IMR-90 (cell line): ENCODE measurements at places on chromosomes 16 and 17.
A peak's percentile ranks its signal among the peaks of the same experiment; 100 is the strongest.

DNA sequence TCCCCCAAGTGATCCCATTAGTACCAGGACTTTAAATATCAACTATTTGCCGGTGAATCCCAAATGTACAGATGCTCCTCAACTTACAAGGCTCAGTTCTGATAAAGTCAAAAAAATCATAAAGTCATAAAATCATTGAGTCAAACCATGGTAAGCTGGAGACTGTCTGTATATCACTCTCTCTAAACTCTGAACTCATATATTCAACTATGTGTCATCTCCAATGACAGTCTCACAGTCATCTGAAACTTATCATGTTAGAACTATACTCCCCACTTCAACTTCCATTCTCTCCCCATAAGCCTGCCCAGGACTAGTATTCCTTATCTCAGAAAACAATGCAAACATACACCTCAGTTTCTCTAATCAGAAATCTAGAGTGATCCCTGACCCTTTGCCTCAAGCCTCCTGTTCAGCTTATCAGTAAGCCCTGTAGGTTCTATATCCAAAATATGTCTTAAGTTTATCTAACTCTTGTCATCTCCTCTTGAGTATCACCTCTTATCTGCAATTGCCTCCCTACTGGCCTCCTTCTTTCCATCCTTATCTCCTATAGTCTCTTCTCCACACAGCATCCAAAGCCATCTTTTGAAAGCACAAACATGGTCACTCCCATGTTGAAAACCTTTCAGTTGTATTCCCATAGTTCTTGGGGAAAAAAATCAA is 55.0 kb downstream of the SSH2 start:
- no peak for DNase-seq

GRCh38 chr16:30380803-30381208 is 1.6 kb downstream of the SEPTIN1 start:
- DNase-seq, result no peak

- no peak for DNase-seq
Measured at GRCh38 chr17:7880076-7880868, 8.3 kb upstream of the CHD3 start.

GRCh38 chr17:38748149-38748891 is at the start of gene PCGF2:
PCGF2 (minus strand) TSS chr17:38748336; CDS start chr17:38740402, 7,934 bp downstream.
- peak; percentile 89 for DNase-seq

DNA sequence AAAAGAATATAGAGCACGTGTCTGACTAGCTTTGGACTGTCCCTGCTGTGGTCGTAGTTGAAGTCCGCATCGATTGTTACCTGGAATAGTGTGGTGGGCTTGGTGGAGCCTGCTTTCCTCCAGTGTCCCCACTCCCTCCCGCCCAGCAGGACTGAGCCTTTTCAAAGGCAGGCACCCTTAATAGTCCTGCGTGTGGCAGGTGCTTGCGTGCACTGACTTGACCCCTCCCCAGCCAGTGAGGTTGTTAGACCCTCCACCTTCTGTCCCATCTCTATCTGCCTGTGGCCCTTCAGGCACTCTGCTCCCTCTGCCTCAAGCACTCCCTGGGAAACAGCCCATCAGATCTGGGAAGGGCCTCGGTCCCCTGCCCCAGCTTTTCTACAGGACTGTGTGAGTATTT is 36.6 kb downstream of the TMEM11 start:
- DNase-seq, result no peak

GRCh38 chr16:27401768-27402568 is at the start of gene IL21R:
IL21R (plus strand) TSS chr16:27402174; CDS start chr16:27430072, 27,898 bp downstream.
- DNase-seq, result peak; percentile 61

DNA sequence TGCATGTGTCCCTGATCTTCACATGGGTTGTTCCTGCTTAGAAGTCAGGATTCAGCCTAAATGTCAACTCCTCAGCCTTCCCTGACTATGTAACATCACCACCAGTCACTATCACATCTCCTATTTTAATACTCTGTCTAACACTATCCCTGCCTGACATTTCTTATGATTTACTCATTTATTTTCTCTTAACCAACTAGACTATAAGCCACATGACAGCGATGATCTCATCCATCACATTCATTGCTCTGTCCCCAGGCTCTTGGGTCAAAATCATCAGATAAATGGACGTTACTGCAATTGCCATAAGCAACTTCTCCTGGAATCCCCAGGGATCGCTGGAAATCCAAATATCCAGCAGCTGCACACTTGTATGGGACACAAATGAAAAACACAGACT is 15.7 kb downstream of the CDRT4 start:
- no peak for DNase-seq

GRCh38 chr17:82372249-82373071 is 895 bp downstream of the UTS2R start:
- DNase-seq, result no peak

GRCh38 chr17:82489117-82489516 is 30.4 kb upstream of the FOXK2 start:
- DNase-seq, result peak; percentile 65
